ENCODE measurements at places on chromosomes 5 and 9. TPM values are rescaled to one million over a fixed set of nuclear protein-coding genes. Genes with fewer than 3 reads are reported as not detected.

Gene MAMDC4
- 17.7 TPM for total RNA-seq

Gene FOXD4L5
- total RNA-seq, result not detected

Gene RAB3C
- total RNA-seq, result not detected

Gene SMIM33
- not detected for total RNA-seq

Data from prostate gland (tissue), 2 donors.